ENCODE measurements at places on chromosomes 2 and 18.

DNA sequence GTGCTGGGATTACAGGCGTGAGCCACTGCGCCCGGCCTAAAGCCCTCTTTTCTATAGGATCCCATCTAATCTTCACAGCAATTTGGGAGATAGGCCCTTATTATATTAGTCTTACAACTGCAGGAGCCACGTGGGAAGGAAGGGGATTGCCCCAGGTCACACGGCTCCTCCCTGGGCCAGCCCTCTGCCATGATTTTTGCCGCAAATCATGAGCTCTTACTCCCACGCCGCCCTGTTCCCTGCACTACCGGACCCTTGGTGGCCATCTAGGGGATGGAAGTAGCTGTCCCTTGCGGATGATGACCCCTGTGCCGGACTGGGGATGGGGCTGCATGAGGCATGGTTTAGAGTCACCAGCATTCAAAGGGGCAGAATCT lies 28.4 kb upstream of the PTMA start:
- no peak for DNase-seq

DNA sequence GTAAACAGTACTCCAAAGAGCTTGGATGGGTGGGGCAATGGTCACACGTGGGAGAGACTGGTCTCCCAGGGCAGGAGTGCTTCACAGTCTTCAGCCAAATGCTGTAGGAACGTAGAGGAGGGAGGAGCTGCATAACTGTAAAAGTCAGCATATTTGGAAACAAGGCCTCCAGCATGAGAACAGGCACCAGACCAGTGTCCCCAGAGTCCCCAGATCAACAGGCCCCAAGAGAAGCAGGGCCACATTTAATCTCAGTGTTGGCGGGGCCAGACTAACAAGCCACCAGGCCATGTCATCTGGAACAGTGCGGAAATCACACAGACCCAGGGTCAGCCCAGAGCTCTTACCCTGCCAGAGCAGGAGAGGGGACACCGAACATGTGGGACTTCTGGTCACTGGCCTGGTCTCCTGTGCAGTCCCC lies 63.2 kb downstream of the ADCY3 start:
- DNase-seq = no peak

DNA sequence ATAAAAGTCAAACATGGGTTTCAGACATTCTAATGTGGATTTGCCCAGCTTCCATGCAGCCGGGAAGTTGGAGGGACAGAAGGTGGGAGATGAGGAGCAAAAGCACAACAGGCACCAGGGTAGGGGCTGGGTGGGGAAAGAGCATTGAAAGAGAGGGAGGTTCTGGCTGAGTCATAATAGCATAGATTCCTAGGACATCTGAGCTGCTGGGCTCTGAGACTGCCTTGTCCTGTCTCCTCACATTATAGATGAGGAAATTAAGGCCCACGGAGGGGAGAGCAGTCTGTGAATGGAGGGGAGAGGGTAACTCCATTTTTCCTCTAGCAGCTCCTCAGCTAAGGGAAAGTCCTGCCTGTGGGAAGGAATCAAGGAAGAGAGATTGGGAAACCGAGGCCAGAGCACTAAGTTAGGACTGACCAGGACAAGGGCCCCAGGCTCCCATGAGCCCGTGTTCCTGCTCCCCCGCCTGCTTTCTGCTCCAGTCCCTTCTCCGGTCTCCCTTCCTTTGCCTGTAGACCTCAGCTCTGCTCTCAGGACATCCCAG lies 26.2 kb downstream of the SH2D6 start:
- no peak for DNase-seq

- DNase-seq = no peak
These were observed 3.7 kb upstream of the ZNF638 start for GRCh38 chr2:71327916-71328315.

- no peak for DNase-seq
These were observed 8.4 kb downstream of the GTF2A1L start for GRCh38 chr2:48626047-48626446.

- no peak for DNase-seq
These were observed 210.1 kb upstream of the STK17B start for GRCh38 chr2:196381464-196381863.

GRCh38 chr2:184783576-184783975 lies 185.2 kb downstream of the ZNF804A start:
- DNase-seq = no peak

DNA sequence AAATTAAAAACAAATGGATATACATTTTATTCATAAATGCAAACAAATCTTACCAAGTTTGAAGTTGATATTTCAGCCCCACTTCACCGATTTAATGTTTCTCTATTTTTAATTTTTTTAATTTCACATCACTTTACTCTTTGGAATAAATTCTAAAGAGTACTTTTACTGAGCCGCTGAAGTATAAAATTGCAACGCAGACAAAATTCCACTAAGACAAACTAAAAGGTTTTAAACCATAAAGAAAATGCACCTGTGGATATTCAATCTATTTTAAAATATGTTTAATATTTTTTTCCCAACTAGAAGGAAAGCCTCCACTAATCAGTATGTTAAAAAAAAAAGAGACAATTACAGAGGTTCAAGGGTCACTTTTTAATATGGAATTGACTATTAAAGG lies 1073.9 kb upstream of the CRIM1 start:
- DNase-seq = no peak

DNA sequence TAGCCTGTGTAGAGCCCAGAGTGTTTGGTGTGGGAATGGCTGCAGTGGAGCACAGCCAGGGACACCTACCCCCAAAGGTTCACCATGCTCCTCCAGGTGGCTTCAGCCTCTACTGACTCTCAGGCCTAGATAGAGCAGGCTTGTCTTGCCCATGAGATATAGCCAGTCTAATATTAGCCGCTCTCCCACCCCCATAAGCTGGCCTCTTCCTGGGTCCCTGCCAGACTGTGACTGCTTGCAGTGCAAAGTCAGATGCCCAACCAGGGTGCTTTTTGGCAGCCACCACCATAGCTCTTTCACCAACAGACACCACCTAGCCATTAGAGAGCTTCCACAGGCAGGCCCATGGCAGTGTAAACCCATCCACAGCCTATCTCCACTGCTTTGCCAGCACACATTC lies 405.3 kb downstream of the MBD2 start:
- no peak for DNase-seq

All from activated naive CD4-positive, alpha-beta T cell (primary cell).